Pancreas (tissue), 10 donors: ENCODE measurements at places on chromosomes 11 and 22.

DNA sequence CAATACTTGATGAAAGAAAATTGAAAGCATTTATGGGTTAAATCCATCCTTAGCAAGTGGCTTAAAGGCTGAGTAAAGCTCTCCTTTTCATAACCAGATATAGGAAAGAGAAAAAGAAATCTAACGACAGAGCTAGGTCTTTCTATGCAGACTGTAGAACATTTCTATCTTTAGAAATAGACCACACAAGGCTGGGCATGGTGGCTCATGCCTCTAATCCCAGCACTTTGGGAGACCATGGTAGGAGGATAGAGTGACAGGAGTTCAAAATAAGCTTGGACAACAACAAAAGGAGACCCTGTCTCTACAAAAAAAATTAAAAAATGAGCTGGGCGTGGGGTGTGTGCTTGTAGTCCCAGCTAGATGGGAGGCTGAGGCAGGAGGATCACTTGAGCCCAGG is 90.7 kb downstream of the APOL5 start:
- no peak overlapping the region for H3K4me3 ChIP-seq
- H3K4me1 ChIP-seq, result no peaks in the 10 kb centered on the region
- no peaks in the 10 kb centered on the region for H3K27me3 ChIP-seq
- H3K36me3 ChIP-seq, result no peaks in the 10 kb centered on the region
- no peak overlapping the region for H3K27ac ChIP-seq

DNA sequence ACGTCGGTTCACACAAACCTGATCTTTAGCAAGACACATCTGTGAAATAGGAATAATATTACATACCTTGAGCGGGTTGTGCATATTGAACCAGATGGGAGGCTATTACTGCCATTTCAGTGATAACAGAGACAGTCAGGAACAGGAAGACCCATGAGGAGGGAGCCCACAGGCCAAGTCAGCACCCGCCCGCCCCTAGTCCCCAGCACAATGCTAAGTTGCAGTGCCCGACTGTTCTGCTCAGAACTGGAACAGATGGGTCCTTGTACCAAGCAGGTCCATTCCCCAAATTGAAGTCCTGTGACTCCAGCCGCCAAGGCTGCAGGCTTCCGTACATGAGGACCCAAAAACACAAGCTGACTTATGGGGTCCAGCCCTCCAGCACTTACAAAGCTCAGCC is 9.3 kb downstream of the CXCR5 start:
- no peaks in the 10 kb centered on the region for H3K36me3 ChIP-seq
- H3K27ac ChIP-seq, result peak overlapping the region; percentile 69
- peaks cover 29% of the 10 kb centered on the region for H3K4me1 ChIP-seq
- H3K4me3 ChIP-seq, result no peak overlapping the region
- H3K27me3 ChIP-seq, result no peaks in the 10 kb centered on the region

- no peak overlapping the region for H3K27ac ChIP-seq
- DNase-seq, result no peak
- no peaks in the 10 kb centered on the region for H3K27me3 ChIP-seq
- H3K4me1 ChIP-seq, result no peaks in the 10 kb centered on the region
- H3K4me3 ChIP-seq, result no peak overlapping the region
- no peaks in the 10 kb centered on the region for H3K36me3 ChIP-seq
Observed at GRCh38 chr11:3184732-3185347, 19.7 kb upstream of the OSBPL5 start.

- no peak overlapping the region for H3K4me3 ChIP-seq
- no peak for DNase-seq
- no peak overlapping the region for H3K27ac ChIP-seq
- peaks cover 10% of the 10 kb centered on the region for H3K4me1 ChIP-seq
- H3K36me3 ChIP-seq, result peaks cover 7% of the 10 kb centered on the region
Observed at GRCh38 chr22:46681010-46681409, 57.0 kb downstream of the CERK start.

GRCh38 chr11:92026664-92027063 is 198.0 kb upstream of the FAT3 start:
- no peaks in the 10 kb centered on the region for H3K4me1 ChIP-seq
- DNase-seq, result no peak
- H3K36me3 ChIP-seq, result no peaks in the 10 kb centered on the region
- H3K27ac ChIP-seq, result no peak overlapping the region
- no peaks in the 10 kb centered on the region for H3K27me3 ChIP-seq

DNA sequence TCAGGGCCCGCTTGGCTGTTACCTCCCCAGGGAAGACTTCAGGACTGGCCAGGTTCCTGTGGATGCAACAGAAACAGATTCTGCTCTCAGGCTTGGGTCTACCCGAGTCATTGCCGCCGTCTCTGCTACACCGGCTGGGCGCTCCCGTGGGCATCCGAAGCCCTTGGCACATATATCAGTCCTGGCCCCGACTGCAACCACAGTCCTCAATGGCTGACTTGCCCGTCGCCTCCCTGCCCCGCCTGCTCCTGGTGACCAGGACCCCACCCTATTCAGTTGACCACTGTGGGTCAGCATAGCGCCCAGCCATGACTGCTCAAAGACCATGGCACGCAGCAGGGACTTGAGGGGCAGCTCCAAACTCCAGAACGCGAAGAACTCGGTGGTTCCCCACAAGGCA is 64.7 kb upstream of the SLC22A12 start:
- no peak for DNase-seq
- no peaks in the 10 kb centered on the region for H3K4me1 ChIP-seq
- H3K27ac ChIP-seq, result no peak overlapping the region
- no peaks in the 10 kb centered on the region for H3K27me3 ChIP-seq

DNA sequence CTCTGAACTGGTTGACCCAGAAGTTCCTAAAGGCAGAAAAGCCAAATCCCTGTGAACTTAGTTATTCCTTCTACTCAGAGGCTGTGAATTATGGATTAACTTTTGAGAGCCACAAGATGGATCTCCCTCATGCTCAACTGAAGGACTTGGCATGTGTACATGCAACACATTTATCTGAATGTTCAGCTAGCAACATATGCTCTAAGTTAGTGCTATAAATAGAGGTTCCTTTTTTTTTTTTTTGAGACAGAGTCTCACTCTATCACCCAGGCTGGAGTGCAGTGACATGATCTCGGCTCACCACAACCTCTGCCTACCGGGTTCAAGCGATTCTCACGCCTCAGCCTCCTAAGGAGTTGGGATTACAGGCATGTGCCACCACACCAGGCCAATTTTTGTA is 40.1 kb downstream of the EIF4ENIF1 start:
- H3K36me3 ChIP-seq, result peaks cover 4% of the 10 kb centered on the region
- H3K27me3 ChIP-seq, result no peaks in the 10 kb centered on the region
- no peak overlapping the region for H3K4me3 ChIP-seq
- H3K27ac ChIP-seq, result no peak overlapping the region

GRCh38 chr11:93957397-93957952 is 63.7 kb upstream of the HEPHL1 start:
- no peaks in the 10 kb centered on the region for H3K36me3 ChIP-seq
- H3K4me3 ChIP-seq, result no peak overlapping the region
- H3K27me3 ChIP-seq, result no peaks in the 10 kb centered on the region
- peak; percentile 49 for DNase-seq
- no peak overlapping the region for H3K27ac ChIP-seq

DNA sequence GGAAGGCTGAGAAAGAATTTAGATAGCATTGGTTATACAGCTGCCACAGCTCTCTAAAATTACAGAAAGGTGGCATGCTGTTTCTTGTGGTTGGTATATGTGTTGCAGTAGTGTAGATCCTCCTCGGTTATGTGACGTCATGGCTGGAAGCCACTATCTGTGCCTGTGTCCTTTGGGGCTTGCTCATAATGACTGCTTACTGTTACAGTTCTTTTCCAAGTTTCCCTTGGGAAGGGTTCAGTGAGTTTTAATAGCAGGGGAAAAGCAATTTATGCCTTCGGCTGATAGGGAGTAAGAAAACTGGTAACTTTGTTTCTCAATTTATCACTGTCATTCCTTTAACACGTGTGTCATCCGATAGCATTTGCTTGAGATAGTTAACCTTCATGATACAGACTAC is 47.2 kb downstream of the POLD3 start:
- H3K4me1 ChIP-seq, result no peaks in the 10 kb centered on the region
- H3K27me3 ChIP-seq, result no peaks in the 10 kb centered on the region
- H3K27ac ChIP-seq, result no peak overlapping the region
- no peak overlapping the region for H3K4me3 ChIP-seq

- DNase-seq, result no peak
- H3K27me3 ChIP-seq, result peaks cover 5% of the 10 kb centered on the region
- H3K27ac ChIP-seq, result no peak overlapping the region
- no peak overlapping the region for H3K4me3 ChIP-seq
- no peaks in the 10 kb centered on the region for H3K4me1 ChIP-seq
- H3K36me3 ChIP-seq, result no peaks in the 10 kb centered on the region
Observed at GRCh38 chr22:37258005-37258752, 14.1 kb upstream of the RAC2 start.

- DNase-seq, result no peak
- no peaks in the 10 kb centered on the region for H3K4me1 ChIP-seq
- no peaks in the 10 kb centered on the region for H3K27me3 ChIP-seq
- no peaks in the 10 kb centered on the region for H3K36me3 ChIP-seq
- H3K27ac ChIP-seq, result peak overlapping the region; percentile 69
Observed at GRCh38 chr22:34760276-34761008, 305.5 kb upstream of the ISX start.

- no peaks in the 10 kb centered on the region for H3K27me3 ChIP-seq
- DNase-seq, result no peak
- H3K4me1 ChIP-seq, result no peaks in the 10 kb centered on the region
- no peak overlapping the region for H3K27ac ChIP-seq
Observed at GRCh38 chr11:40292721-40293508, 1166.5 kb downstream of the LRRC4C start.

DNA sequence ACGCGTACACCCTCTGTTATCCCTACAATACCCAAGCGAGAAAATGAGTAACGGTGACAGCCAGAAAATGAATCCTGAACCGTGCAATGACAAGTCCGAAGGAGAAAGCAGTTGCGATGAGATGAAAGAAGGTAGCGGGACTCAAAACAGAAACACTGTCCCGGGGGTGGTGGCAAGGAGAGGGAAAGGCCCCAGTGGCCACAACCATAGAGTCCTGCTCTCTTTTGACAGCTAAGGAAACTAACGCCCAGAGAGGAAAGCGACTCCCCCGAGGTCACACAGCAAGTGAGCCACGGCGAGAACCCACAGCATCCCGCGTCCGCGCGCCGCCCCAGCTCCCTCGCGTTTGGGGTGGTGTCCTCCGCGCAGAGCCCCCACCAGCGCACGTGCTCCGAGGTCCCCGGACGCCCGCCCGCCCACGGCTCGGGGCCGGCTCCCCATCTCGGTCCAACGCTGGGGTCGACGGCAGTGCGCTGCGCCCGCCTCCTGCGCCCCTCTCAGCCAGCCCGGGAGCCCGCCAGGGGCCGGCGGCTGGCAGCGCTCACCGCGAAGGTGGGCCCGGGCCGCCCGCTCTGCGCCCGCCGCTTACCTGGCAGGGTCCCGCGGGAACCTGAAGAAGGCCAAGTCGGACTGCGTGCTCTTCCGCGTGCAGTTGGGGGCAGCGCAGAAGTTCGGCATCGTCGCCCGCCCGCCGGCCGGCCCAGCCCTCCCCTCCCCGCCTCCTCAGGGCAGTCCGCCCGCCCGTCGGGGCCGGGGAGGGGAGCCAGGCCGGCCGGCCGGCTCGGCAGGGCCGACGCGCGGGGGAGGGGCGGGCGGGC is 564 bp downstream of the THAP12 start:
- H3K27me3 ChIP-seq, result no peaks in the 10 kb centered on the region
- H3K4me1 ChIP-seq, result peaks cover 62% of the 10 kb centered on the region
- H3K4me3 ChIP-seq, result peak overlapping the region; percentile 92
- H3K36me3 ChIP-seq, result no peaks in the 10 kb centered on the region
- peak overlapping the region; percentile 85 for H3K27ac ChIP-seq

- H3K4me1 ChIP-seq, result no peaks in the 10 kb centered on the region
- H3K27ac ChIP-seq, result no peak overlapping the region
- DNase-seq, result no peak
Observed at GRCh38 chr11:7591107-7591894, 77.5 kb downstream of the PPFIBP2 start.

- no peaks in the 10 kb centered on the region for H3K36me3 ChIP-seq
- H3K27me3 ChIP-seq, result no peaks in the 10 kb centered on the region
- H3K4me1 ChIP-seq, result no peaks in the 10 kb centered on the region
- H3K27ac ChIP-seq, result no peak overlapping the region
- DNase-seq, result peak; percentile 97
Observed at GRCh38 chr11:73647459-73648100, 1.2 kb downstream of the PLEKHB1 start.

- H3K27me3 ChIP-seq, result no peaks in the 10 kb centered on the region
- DNase-seq, result no peak
- H3K4me1 ChIP-seq, result peaks cover 18% of the 10 kb centered on the region
- H3K4me3 ChIP-seq, result peak overlapping the region; percentile 26
- peak overlapping the region; percentile 64 for H3K27ac ChIP-seq
Observed at GRCh38 chr11:83070731-83071566, 748 bp downstream of the RAB30 start.

GRCh38 chr11:133900176-133901105 is 55.1 kb upstream of the SPATA19 start:
- DNase-seq, result no peak
- no peaks in the 10 kb centered on the region for H3K36me3 ChIP-seq
- H3K4me1 ChIP-seq, result no peaks in the 10 kb centered on the region
- H3K27me3 ChIP-seq, result no peaks in the 10 kb centered on the region

GRCh38 chr22:41799486-41800347 is 762 bp upstream of the CCDC134 start:
- no peaks in the 10 kb centered on the region for H3K4me1 ChIP-seq
- peak overlapping the region; percentile 79 for H3K4me3 ChIP-seq
- no peaks in the 10 kb centered on the region for H3K36me3 ChIP-seq
- peak overlapping the region; percentile 74 for H3K27ac ChIP-seq
- no peaks in the 10 kb centered on the region for H3K27me3 ChIP-seq

DNA sequence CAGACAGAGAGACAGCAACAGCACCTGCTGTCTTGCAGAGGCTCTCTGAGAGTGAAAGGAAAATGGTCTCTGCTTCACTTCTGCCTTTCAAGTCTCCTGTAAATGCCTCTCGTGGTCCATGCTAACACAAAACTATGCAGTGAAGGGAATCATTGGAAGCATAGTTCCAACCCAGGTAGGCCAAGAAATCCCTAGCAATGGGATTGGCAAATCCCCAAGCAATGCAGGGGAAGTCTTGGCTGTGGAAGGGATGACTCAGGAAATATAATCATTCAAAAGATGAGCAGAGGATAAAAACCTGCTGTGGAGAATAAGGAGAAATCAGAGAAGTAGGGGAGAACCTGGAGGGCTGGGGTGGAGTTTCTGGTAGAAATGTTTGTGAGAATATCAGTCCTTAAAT is 216.1 kb upstream of the ZBED5 start:
- no peaks in the 10 kb centered on the region for H3K4me1 ChIP-seq
- H3K27me3 ChIP-seq, result no peaks in the 10 kb centered on the region

GRCh38 chr11:96486890-96487611 is 97.2 kb downstream of the JRKL start:
- DNase-seq, result peak; percentile 55
- H3K27ac ChIP-seq, result peak overlapping the region; percentile 33
- no peak overlapping the region for H3K4me3 ChIP-seq
- H3K27me3 ChIP-seq, result no peaks in the 10 kb centered on the region
- no peaks in the 10 kb centered on the region for H3K36me3 ChIP-seq

GRCh38 chr11:34509336-34509876 is 4.2 kb downstream of the ELF5 start:
- no peak for DNase-seq
- H3K36me3 ChIP-seq, result no peaks in the 10 kb centered on the region
- H3K27ac ChIP-seq, result no peak overlapping the region
- H3K27me3 ChIP-seq, result no peaks in the 10 kb centered on the region
- H3K4me3 ChIP-seq, result no peak overlapping the region

- H3K27me3 ChIP-seq, result no peaks in the 10 kb centered on the region
- no peaks in the 10 kb centered on the region for H3K36me3 ChIP-seq
- H3K4me1 ChIP-seq, result peaks cover 17% of the 10 kb centered on the region
- H3K27ac ChIP-seq, result peak overlapping the region; percentile 46
Observed at GRCh38 chr11:124762624-124763155, 600 bp upstream of the ESAM start.
